ENCODE measurements at places on chromosomes 1 and 21.

GRCh38 chr1:46184920-46185658 lies 8.8 kb upstream of the P3R3URF start:
- no peak for DNase-seq

DNA sequence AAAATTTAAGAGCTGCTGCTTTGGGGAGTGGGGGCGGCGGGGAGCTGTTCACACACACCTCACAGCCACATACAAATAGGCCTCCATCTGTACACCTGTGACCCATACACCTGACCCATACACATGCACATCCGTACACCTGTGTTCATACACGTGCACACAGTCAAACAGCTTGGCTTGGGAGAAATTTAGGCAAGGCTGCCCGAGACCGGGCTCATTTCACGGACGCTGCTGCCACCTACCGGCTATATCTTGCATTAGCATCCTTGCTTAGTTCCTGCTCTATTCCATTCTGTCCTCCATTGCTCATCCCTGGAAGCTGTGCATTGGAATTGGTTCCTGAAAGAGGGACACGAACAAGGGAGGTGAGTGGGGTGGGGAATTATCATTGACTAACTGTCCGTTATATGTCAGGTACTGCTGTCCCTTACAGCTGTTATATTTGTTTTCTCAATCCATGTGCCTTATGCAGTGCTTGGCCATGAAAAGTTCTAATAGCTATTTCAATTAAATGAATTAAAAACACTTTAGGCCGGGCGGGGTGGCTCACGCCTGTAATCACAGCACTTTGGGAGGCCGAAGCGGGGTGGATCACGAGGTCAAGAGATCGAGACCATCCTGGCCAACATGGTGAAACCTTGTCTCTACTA lies 37.1 kb upstream of the EPB41 start:
- no peak for DNase-seq

- no peak for DNase-seq
These were observed 19.7 kb downstream of the ACBD6 start for GRCh38 chr1:180482425-180483275.

DNA sequence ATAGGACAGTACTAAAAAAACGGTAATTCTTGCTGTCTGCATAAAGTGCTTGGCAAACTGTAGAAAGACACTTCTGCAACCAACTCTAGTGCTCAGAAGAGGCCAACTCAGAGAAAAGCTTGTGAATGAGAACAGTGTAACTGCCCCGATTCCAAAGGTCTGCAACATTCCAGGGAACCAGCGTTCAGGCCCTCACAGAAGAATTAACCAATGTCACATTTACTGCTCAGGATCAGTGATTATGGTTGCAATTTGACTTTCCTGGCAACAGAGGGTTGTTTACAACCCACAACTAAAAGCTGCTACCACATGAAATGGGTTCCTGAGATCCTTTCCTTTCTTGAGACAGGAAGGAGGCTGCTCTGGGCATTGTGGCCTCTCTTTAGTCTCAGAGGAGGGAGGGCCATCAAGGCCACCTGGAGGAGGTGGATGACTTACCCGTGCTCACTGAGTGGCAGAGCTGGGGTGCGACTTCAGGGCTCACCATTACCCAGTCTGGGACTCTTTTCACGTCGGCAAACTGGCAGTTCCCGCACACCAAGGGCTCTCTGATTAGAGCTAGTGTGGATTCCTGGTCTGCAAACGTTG lies 15.3 kb downstream of the SRSF4 start:
- no peak for DNase-seq
